ENCODE measurements at places on chromosomes 5 and 9.

DNA sequence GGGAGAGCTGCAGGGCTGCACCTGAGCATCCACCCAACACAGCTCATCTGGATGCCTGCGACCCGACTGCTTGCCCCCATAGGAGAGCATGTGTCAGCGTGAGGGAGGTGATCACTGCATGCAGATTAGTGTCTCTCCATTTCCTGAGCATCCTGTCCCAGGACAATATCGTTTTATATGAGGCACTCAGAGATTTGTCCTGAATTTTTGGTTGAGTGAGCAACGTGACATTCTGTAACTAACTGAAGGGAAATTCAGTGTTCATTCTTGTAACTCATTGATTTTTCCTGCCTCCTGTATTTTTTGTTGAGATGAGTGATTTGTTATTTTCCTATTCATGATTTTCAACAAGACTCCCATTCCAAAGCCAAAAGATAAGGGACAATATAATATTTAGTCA, 20.7 kb upstream of the ANKRD34B start:
- no peak for DNase-seq

DNA sequence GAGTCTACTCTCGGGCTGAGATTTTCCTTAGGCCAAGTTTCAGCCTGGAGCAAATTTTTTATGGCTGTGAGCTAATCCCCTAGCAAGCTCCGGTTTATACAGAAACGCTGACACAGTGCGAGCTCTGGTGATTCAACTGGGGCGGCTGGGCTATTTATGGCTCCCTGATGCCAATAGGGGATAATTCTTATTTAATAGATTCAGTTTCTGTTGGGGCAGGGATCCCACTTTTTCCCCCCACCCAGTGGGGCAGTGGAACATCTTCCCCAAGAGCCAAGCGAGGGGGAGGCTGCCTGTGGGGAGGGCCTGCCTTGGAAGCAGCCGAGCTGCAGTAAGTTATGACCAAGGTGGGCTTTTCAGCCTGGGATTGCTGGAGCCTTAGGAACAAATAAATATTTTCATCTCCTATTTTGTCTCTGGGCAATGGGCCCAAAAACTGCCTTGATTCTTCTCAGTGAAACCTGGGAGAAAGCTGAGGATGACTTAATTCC, 129.1 kb downstream of the MACROH2A1 start:
- no peak for DNase-seq

DNA sequence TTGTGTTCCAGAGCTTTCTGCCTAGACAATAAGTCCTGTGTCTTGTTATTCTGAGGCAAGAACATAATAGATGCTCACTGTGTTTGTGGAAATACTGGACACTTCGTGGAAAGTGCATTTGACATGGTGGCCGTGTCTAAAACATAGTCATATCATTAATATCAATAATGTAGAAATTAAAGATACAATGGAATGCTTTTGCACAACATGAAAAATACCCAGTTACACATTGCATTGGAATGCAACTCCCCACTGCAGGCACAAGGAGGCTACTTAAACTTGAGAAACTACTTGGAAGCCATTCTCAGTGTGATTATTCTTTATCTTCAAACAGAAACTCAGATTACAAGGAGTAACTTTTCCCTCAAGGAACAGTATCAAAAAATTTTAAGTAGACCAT, 145.3 kb upstream of the ZNF462 start:
- DNase-seq: no peak

- peak; percentile 75 for DNase-seq
Observed at GRCh38 chr5:55226027-55226933, 835 bp downstream of the MCIDAS start.

DNA sequence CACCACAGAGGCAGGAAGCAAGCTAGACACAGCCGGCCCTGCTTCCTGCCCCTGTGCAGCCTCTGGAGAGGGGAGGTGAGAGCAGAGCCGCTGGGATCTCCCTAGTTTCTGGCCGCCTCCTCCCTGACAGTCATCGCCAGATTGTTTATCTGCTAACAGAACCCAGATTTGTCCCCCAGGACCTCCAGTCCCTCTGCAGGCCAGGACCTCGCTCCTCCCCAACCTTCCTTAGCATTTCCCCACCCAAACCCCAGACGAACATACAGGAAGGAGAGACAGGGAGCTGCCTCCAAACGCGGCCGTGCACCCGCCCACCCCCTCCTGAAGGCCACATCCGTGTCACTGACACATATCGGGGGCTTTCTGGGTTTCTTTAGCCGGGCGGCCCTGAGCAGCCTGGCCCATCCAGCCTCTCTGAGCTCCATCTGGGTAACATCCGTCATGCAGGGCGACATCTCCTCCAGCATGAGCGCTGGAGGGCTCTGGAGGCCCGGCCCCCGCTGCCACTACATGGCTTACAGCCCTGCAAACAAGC, 47.5 kb downstream of the DBH start:
- no peak for DNase-seq

- no peak for DNase-seq
Observed at GRCh38 chr5:126809916-126810315, 33.0 kb downstream of the LMNB1 start.

- DNase-seq: no peak
Observed at GRCh38 chr9:131639769-131640437, 94.6 kb downstream of the PRRT1B start.

GRCh38 chr5:67305913-67306710, 109.5 kb upstream of the CD180 start:
- no peak for DNase-seq

GRCh38 chr9:137251194-137251461, at the start of gene STPG3:
TSS of gene STPG3 (plus strand) at chr9:137251286. CDS start at chr9:137251287, 1 bp downstream.
- DNase-seq: no peak

GRCh38 chr5:45098483-45098882, 289.7 kb downstream of the MRPS30 start:
- DNase-seq: no peak

- DNase-seq: no peak
Observed at GRCh38 chr5:143499480-143500114, 96.1 kb upstream of the NR3C1 start.

DNA sequence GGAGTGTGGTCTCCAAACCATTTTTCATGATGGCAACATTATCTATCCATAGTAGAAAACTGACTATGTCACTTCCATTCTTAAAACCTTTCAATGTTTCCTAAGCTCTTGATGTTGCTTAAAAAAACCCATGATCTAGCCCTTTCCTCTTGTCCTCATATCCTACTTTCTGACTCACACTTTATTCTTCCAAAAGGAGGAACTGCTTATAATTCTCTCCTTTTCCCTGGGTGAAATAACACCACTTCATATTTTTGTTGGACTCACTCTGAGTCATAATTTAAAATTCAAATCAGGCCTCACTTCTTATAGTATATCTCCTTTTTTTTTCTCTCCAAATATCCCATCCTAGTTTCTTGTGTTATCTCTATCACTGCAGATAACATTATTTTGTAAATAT, 513.9 kb downstream of the MAN2A1 start:
- DNase-seq: no peak

GRCh38 chr5:6766604-6767093, 53.4 kb downstream of the TENT4A start:
- peak; percentile 94 for DNase-seq

DNA sequence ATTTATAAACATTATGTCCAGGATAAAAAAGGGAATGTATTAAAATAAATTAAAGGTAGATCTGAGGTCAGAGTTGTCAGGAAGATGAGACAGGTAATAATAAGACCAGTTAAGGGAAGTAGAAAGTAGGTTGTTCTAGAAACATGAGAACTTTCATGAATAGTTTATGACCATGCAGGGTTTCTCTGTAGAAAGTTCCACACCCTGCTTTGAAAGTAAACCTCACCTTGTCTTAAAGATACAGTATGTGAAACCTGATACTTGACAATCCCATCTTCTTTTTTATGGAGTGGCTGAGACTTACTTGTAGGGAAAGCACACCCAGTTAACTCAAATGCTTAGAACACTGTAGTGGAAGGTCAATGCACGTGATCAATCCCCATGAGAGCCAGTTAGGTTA, 260.6 kb upstream of the ZNF462 start:
- DNase-seq: no peak

DNA sequence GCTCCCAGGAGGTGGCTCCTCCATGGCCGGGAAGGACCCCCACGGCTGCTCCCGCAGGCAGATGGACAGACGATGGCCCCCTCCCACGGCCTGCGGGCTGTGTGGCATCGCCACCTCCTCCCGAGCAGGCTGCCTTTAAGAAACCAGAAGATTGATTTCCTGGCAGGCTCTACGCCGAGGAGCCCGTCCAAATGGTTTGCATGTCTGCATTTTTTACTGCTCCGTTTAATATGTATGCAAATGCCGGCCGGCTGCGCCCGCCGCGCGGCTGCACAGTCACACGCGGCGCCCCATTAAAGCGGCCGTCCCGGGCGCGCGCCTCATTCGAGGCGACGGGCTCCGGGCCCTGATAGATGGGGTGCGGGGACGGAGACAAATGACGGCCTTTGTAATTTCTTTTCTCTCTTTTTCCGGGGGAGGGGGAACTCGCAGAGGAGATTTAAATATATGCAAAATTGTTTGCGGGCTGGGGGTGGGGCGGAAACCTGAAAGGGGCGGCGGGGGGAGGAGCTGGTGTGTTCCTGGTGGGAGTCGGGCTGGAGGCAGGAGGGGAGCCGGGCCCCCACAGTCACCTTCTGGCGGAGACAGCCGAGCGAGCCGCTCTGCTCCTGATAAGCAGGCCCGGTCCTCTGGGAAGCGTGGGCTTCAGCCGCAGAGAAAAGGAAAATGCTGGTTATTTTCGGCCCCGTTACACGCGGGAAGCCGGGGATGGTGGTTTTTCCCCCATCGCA, 158.7 kb upstream of the IER5L start:
- no peak for DNase-seq

DNA sequence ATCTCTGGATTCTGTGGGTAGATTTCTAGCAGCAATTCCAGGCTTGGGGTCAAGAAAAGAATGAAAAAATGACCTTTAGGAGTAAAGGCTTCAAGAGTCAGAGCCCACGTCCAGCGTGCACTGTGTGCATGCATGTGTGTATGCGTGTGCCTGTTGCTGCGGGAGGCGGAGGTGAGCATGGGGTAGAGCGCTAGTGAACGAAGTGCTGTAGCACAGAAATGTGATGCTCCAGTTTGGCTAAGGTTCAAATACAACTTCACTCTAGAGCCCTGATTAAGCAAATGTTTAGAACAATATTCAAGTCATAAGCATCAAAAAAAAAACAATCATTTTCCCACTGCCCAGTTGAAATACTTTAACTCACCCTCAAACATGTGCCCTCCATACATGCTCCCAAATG, 403.9 kb downstream of the ZNF608 start:
- DNase-seq: no peak

GRCh38 chr5:95081982-95082381, 202.9 kb downstream of the MCTP1 start:
- DNase-seq: no peak

- peak; percentile 10 for DNase-seq
Observed at GRCh38 chr9:83935276-83935935, 14.2 kb upstream of the KIF27 start.

DNA sequence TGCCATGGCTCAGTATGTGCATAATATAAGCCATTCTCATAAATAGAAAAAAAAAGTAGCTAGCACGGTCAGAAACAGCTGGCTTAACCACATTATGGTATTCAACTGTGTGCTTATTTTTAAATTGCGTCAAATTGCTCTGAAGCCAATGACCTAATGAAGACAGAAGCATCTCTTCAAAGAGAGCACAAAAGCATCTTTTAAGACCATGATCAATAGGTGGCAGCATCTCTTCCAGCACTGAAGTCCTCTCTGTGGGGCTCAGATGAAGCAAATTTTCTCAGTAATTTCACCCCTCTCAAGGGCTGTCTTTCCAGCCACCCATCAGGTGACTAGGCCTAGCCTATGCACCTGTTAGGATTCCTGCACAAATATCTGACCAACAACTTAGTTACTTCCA, 251.4 kb downstream of the GLIS3 start:
- DNase-seq: peak; percentile 20
